ENCODE measurements at places on chromosomes 16 and 17. TPM values are rescaled to one million over a fixed set of nuclear protein-coding genes. Genes with fewer than 3 reads are reported as not detected.

- DNase-seq = no peak
These were observed 3.2 kb upstream of the C1QTNF1 start for GRCh38 chr17:79020631-79021301.

DNA sequence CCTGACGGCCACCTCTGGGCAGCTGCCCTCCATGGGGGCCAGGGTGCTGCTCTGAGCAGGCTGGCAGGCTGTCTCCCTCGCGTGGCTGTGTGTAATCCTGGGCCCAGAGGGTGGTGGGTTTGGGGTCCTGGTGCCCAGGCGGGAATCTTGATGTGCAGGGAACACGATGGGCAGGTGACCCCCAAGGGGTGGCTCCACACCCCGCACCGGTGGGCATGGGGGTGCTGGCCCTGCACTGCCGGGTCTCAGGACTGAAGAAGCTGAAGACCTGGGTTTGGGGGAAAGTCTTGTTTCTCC is 8.6 kb downstream of the CHMP6 start:
- DNase-seq = no peak

LRRC75A gene
- 8.0 TPM for total RNA-seq

DNA sequence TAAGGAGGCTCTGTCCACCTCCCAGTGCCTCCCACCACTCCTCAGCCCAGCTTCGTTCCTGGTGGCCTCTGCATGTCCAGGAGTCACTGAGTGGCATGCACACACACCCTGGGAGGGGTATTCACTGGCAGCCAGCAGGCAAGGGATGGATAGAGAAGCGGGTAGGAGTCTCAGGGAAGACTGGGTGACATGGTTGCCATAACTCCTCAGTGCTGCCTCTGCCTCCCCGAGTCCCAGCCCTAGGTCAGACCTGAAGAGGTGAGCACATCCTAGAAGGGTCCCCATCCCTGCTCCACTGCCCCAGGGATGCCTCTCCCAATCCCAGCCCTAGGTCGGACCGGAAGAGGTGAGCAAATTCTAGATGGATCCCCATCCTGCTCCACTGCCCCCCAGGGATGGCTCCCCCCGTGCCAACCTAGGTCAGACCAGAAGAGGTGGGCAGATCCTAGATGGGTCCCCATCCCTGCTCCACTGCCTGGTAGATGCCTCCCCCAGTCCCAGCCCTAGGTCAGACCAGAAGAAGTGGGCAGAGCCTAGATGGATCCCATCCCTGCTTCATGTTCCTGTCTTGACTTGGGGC is 197.0 kb downstream of the IRF8 start:
- DNase-seq = no peak

- no peak for DNase-seq
These were observed 167.1 kb downstream of the CCDC182 start for GRCh38 chr17:57577751-57578607.

DNA sequence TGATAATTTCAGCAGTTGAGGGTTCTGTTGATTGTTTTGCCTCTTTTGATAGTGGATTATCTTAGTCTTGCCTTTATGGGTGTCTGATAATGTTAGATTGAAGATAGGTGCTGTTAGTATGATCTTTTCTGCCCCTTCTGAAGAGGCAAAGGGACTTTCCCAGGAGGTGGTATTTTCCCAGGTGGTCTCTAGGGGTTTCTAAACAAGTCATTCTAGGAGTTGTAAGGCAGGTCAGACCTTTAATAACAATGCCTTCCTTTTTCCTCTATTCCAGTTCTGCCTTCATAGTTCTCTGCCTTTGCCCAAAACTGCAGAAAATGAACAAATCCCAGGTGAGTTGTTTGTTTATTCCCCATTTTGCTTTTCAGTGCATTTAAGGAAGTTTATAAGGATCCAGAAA is 4.3 kb downstream of the ZFP1 start:
- no peak for DNase-seq

DNA sequence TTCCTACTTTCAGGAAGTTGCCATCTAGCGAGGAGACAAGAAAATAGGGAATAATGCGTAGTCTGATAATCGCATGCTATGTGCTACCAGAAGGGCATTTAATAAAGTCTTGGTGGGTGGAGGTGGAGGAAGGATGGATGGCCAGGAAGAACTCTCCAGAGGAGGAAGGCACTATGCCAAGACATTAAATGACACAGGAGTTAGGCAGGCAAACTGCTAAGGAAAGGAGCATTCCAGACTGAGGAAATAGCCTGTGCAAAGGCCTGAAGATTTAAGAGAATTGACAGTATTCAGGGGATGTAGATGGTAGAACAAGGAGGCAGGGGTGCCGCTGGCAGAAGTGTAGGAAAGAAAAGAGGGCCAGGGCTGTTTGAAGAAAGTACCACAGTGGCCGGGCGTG is 19.3 kb upstream of the ARHGAP44 start:
- DNase-seq = no peak

- no peak for DNase-seq
These were observed 1.5 kb upstream of the PNMT start for GRCh38 chr17:39666601-39667261.

DNA sequence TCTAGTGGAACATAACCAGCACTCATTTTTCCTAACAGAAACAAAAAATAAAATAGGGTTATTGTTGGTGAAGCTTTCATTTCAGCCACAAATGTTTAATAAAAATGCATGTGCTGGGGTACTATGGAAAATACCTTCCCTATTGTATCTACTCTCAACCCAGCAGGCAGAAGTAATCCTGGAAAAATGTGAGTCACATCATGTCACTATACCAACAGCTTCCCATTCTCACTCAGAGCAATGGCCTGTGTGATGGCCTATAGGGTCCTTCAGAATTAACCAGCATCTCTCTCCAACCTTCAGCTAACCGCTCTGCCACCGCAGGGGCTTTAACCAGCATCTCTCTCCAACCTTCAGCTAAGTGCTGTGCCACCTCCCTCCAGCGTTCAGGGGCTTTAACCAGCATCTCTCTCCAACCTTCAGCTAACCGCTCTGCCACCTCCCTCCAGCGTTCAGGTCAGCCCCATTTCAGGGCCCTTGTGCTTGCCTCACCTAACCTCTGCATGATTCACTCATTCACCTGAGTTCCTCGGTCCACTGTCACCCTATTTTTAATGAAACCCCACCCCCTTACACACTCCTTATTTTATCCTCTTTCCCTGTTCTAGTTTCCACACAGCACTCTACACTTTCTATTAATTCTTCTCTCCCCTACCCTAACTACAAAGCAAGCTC is 34.0 kb downstream of the UBE2G1 start:
- DNase-seq = no peak

DNA sequence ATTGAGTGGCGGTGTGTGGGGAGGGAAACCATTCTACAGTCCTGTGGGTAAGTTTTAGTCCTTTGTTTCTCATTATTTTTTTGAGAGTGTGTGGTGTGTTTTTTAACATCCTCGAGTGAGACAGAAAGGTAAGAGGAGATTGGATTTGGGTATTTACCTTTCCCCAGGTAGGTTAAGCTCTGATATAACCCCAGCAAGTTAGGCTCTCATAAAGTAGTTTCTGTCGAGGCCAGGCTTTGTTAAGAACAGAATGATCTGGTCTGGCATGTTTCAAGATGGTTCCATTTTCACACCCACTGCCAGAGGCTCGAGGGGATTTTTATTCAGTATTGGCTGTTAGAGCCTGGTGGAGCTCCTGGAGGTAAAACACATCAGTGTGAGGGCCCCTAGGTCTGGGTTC is 62.9 kb downstream of the BCAS3 start:
- no peak for DNase-seq

PSMC5 gene
- 56.3 TPM for total RNA-seq

GP1BA gene
- not detected for total RNA-seq

DNA sequence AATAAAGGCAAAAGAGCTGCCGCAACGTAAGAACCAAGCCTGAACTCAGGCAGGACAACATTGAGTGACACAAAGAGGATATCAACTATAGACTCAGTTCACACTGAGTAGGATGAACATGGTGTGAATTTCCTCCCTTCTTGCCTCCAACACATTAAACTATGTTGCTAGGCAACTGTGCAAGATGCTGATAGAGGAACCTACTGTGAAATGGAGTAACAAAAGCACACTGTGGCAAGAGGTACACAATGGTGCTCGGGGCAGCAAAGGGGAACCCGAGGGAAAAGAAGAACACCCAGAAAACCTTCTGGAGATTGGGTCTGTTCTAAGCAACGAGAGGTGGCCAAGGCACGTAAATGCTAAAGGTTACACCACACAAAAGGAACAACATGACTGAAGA is 34.1 kb downstream of the GRB2 start:
- DNase-seq = no peak

DNA sequence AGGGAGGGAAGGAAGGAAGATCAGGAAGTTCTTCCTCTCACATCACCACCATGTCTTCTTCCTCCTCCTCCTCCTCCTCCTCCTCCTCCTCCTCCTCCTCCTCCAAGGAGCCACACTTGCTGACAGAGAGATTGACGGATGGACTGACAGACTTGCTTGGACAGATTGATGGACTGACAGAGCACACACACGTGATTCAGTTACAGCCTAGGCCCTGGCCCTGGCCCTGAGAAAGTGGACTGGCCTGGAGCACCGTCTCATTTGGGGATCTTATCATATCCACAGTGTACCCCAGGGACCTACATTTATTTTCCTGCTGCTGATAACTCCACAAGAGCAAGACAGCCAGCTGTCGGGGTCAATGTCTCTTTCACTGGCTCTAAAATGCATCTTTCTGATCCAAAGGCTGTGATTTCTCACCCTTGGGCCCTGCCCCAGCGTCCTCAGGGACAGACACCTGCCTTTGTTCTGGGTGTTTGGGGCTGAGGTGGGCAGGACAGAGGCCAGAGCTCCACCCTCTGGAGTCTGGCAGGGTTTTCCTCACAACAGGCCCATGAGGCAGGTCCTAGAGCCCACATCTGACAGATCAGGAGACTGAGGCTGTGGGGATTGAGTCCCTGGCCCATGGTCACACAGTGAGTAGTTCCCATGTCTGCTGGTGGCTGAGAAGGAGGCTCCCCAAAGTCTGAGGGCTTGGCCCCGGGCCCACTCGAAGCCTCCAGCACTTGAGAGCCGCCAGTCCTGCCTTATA is 2.3 kb upstream of the P2RX1 start:
- DNase-seq = no peak

BRD7 gene
- total RNA-seq = 62.7 TPM

Measured in HT-29 (cell line).